GM13977 (cell line): ENCODE measurements at places on chromosomes 16 and 17.

- no peak for DNase-seq
Observed at GRCh38 chr16:75203096-75203495, 3.9 kb downstream of the CTRB2 start.

GRCh38 chr17:68074279-68074678 lies 38.7 kb downstream of the KPNA2 start:
- DNase-seq = no peak

GRCh38 chr16:4071686-4072561 lies 44.3 kb downstream of the ADCY9 start:
- DNase-seq = no peak

GRCh38 chr16:29809031-29809747 lies 2.8 kb upstream of the PRRT2 start:
- DNase-seq = no peak

DNA sequence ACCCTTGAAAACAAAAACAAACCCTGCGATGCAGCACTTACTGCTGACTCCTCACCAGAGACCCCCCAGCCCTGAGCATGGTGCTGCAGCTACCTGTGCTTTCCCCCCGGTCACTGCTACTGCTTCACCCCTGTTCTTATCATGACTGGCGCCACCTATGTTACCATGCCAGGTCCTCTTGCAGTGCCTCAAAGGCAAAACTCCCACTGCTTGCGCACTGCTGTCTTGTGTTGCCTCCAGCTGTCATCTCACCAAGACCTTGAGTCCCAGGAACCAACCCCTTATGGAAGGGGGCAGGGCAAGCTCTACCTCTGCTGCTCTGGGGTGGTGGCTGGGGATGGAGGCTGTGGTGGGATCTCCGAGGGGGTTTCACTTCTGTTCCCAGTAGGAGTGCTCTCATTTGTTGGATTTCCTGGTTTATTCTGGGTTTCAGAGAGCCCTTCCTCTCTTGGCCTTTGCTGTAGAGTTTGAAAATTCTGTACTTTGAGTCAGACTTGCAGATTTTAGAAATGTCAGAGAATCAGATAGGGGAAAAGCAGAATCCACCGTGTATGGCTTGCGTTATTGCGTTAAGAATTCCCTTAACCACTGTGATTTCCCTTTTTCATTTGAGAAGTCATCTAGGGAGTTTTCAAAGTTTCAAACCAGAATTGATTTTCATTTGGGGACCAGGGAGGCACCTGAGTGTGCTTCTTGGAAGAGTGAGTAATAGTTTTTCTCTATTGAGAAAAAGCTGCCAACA lies 96.6 kb downstream of the SPECC1 start:
- DNase-seq = no peak

- DNase-seq = no peak
Observed at GRCh38 chr17:13140750-13141149, 122.9 kb upstream of the ELAC2 start.

DNA sequence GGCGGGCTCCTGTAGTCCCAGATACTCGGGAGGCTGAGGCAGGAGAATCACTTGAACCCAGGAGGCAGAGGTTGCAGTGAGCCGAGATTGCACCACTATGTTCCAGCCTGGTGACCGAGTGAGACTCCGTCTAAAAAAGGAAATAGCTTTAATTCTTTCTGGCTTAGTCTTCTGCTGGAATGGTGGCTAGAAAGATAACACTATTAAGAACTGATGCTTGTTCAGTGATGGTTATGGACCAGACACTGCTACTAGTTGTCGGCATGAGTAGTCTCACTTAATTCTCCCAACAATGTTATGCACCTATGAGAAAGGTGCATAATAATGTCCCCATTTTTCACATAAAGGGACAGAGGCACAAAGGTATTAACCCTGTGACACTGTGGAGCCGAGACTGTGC lies 188.7 kb downstream of the HS3ST3A1 start:
- DNase-seq = no peak

DNA sequence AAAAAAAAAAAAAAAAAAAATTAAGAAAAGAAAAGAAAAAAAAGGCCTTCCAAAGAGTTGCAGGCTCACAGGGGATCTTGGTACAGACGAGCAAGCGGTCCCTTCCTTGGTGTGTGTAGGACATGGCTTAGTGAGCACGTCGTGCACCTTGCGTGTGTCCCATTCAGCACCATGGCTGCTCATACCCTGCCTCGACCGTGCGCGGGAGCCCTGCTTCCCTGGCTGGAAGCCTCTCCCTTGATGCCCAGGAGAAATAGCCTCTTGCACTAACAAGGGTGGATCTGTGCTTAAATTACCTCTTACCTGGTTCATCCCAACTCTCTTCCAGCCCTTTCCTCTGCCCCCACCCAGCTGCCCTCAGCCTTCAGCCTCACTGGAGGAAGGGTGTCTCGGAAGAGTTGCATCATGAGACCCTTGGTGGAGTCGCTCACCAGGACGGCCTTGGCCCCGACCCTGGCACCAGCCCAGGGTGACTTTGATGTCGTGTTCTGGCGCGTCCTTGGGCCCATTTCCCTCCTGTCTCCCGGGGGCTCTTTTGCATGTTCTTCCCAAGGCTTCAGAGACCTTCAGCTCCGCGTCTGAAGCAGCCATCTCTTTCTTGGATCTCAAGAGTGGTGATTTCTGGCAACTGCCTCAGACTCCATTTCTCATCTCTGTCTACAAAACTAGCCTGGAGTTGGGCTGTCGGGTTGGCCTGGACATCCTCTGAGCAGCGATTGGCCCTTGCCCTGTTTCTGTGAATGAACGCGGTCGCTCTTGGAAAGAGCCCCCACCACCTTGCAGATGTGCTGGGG lies 127.2 kb downstream of the CMIP start:
- DNase-seq = no peak

GRCh38 chr17:59668816-59669215 lies 38.4 kb downstream of the PTRH2 start:
- DNase-seq = no peak

GRCh38 chr16:29811170-29811895 lies 660 bp upstream of the PRRT2 start:
- DNase-seq = peak; percentile 93

DNA sequence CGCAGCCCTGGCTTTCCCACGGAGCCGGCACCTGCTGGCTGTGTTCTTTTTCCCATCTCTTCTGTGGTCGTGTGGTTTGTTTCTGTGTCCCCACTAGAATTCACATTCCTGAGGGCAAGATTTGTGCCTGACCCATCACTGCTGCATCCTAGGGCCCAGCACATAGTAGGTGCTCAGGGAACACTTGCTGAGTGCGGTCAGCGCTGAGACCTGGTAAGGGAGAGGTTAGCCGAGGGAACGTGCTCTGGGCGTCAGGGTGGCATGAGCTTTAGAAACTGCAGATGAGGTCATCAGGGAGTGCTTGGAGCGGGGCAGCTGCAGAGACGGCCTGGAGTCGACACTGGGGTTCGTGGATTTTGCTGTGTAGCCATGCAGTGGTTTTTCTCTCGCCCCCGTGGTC lies 5.9 kb downstream of the DEF8 start:
- DNase-seq = no peak

GRCh38 chr17:14393723-14394122 lies 92.8 kb downstream of the HS3ST3B1 start:
- DNase-seq = no peak

DNA sequence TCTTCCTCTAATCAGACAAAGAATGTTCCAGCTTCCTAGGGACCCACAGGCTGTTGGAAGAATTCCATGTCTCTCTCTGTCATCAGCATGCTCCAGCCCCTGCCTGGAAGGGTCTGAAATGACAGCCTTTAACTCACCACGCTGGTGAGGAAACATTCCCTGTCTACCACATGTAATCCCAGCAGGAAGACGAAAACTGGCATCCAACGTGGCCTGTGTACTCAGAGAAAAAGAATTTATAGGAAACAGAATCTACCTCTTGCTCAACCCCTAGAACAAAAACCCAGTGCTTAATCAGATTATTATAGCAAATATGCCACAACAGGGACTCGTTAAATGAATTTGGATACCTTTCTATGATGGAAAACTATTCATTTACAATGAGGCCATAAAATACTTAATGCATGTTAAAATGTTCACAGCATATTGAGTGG lies 147.3 kb upstream of the FOXF1 start:
- no peak for DNase-seq

GRCh38 chr17:45144199-45145034 lies 3.9 kb upstream of the HEXIM1 start:
- peak; percentile 72 for DNase-seq

DNA sequence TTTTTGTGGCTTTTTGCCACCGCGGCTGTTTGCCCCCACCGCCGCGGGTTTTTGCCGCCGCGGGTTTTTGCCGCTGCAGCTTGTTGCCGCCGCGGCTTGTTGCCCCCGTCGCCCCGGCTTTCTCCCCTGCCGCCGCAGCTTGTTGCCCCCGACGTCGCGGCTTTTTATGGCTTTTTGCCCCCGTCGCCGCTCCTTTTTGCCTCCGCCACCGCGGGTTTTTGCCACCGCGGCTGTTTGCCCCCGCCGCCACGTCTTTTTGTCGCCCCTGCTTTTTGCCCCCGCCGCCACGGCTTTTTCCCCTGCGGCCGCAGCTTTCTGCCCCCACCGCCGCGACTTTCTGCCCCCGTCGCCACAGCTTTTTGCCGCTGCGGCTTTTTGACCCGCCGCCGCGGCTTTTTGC lies 149.5 kb downstream of the KCNJ18 start:
- no peak for DNase-seq

- DNase-seq = no peak
Observed at GRCh38 chr16:56938664-56939513, 6.9 kb downstream of the HERPUD1 start.

DNA sequence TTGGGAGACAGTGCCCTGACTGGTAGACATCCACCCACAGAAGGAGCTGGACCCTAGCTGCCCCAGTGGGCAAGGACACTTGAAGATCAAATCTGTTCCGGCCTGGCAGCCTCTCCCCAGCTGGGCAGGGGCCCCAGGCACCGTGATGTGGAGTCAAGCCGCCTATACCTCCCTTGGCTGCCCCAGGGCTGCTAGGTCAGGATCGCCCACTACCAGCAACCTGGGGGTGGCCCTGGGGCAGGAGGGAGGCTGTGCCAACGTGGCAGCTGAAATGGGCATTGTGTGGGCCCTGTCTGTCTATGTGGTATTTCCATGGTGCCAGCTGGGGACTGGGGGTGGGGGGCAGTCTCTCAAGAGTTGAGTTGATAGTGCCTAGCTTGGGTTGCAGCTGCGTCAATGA lies 941 bp downstream of the PDK2 start:
- DNase-seq = no peak

- no peak for DNase-seq
Observed at GRCh38 chr16:56382459-56382858, 42.9 kb downstream of the AMFR start.

- DNase-seq = peak; percentile 31
Observed at GRCh38 chr17:33142705-33143299, 150.3 kb downstream of the ASIC2 start.

DNA sequence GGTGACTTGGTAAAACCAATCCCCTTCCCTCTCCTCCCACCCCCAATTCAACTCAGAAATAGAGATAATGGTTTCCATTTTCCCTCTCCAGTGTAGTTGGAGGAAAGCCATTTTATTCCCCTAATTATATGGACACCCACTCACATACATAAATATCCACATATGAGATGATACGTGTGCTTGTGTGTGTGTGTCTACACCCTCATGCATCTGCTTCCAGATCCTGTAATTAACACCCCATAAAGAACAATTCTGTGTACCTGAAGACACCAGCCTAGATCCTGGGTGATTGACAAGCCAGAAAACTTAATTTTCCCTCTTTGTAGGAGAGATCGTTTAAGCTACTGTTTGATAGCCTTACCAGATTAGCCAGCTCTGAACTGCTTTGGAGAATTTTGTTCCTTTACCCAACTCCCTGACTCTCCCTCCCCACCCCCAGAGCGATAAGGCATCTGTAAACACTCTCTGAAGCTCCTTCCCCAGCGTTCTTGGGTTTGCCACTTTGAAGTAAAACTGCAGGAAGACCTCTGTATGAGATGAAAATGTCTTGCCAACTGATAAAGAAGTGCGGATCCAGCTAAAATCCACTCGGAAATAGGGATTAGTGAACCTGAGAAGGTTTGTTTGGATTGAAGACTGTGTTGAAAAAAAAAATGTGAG lies 175.7 kb downstream of the RGS9 start:
- DNase-seq = no peak

DNA sequence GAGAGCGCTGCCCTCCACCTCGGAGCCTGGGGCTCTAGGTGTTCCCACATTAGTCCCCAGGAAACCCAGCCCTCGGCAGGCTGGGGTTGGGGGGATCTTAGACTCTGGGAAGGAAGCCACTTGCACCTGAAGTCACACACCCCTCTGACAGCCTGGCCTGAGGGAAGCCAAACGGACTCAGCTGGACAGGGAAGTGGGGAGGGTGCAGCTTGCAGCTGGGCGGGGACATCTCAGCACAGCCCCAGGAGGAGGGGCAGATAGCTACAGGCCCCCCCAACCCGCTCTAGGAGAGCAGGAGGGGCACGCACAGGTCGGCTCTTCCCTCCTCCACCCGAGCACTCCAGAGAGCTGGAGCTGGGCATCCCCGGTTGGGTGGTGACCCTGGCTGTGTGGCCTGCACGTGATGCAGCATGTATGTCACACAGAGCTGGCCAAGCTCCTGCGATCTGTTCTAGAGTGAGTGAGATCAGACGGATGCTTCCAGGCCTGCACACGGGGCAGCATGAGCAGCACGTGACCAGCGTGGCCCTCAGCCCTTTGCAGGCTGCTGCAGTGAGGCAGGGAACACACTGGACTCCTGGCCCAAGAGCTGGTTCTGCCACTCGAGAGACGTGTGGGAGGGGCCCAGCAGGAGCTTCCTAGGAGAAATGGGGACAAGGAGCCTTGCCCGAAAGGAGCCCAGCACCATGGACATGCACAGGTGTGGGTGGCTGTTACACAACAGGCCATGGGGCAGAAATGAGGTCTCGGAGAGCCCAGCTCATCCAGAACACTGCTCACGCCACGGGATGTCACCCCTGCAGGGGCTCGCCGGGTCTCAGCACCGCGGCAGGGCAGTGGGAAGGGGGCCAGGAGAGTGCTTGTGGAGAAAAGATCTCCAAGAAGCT lies 15.4 kb downstream of the KIFC3 start:
- DNase-seq = no peak

DNA sequence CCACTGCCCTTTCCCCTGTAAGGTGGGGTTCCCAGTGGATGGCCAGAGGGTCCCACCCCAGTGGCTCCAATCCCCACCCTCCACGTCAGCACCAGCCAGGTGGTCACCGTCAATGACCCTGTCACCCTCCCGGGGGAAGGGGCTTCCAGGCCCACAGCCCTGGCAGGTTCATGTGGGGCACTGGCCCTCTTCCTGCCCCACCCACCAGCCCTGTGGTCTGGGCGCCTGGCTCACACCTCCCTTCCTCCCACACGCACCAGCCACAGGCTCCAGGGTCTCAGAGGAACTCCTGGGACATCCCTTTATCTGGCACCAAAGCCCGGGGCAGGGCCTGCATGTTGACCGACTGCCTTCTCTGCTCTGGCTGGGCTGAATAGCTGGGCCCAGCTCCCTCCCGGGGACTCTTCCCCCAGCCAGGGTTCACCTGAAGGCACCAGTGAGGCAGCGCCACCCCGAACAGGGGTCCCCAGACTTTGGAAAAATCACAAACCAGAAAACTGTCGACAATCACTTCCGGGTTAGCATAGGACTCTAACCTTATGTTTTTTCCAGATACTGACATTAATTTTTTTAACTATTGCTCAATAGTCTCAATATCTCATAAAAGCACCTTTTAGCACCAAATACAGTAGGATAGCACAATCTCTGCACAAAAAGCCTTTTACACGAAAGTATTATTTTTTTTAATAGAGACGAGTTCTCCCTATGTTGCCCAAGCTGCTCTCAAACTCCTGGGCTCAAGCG lies 21.9 kb upstream of the ZC3H18 start:
- no peak for DNase-seq
